Umbilical cord (tissue), 2 donors: ENCODE measurements at places on chromosomes 4 and X.
A peak's percentile ranks its signal among the peaks of the same experiment; 100 is the strongest.

DNA sequence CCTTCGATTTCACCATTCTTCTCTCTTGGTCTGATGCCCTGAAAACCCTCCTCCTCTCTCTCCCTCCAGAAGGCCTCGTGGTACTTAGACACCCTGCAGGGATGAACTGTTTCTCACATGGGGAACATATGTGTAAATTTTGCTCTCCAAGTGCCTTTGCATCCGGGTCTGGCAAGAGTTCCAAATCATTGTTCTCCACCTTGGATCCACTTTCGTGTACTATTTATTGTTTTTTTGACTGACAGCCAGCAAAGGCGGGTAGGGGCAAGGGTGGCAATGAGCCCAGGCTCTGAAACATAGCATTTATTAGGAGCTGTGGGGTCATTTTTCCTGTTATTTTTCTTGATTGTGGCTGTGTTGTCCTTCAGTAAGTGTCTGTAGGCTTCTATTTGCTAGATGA lies 81.7 kb downstream of the RTL5 start:
- DNase-seq = no peak

- no peak for DNase-seq
These were observed 24.9 kb upstream of the CLDN24 start for GRCh38 chr4:183347146-183347545.

DNA sequence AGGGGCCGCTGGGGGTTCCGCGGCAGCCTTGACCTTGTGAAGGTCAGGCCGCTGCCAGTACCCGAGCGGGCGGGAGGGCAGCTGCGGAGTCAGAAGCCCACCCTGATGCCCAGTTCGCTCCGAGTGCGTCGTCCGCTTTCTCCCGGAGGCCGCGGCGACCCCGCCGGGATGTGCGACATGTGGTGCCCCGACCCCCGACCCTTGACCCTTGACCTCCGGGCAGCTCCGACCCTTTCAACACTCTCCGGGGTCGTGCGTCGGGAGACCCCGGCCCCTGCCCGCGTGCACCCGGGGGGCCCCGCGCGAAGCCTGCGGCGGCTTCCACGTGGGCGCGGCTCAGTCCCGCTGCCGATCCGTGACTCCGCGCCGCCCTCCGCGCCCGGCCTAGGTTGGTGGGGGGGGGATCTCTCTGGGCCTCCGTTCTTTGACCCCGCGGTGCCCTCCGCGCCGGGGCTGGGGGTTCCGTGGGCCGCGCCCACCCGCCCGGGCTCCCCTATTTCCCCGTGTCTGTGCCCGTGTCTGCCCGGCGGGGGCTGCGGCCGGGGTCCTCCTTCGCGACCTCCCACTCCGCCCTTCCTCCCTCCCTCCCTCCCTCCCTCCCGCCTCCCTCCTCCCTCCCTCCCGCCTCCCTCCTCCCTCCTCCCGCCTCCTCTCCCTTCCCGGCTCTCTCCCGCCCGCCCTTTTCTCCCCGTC lies 609 bp upstream of the SLC25A6 start:
- peak; percentile 80 for DNase-seq

- DNase-seq = no peak
These were observed 15.4 kb downstream of the SMIM10 start for GRCh38 chrX:135006187-135006586.

- no peak for DNase-seq
These were observed 49.1 kb downstream of the SH3RF1 start for GRCh38 chr4:169221662-169222061.

GRCh38 chrX:95622200-95622599 lies 1062.4 kb upstream of the DIAPH2 start:
- DNase-seq = no peak

GRCh38 chrX:153321381-153322124 lies at the start of gene PNMA6F:
Gene PNMA6F, minus strand, starts transcription at chrX:153321767. Its CDS starts 1,093 bp downstream, at chrX:153320674.
- DNase-seq = no peak

DNA sequence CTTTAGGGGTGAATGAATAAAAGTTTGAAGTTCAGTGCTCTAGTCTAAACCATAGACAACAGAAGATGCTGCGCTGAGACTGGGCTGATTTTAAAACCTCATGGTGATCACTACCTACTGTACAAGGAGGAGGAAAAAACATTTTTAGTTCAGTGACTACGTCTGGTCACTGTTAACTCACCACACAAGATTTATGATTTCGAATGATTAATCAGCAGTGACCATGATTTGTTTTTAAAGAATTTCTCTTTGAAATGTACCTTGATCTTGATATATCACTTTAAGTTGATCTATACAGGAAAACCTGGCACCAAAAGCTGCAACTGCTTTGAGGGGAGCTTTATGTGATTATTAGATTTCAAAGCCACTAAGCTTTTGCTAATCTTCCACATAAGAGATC lies 286.3 kb downstream of the PDGFC start:
- no peak for DNase-seq

DNA sequence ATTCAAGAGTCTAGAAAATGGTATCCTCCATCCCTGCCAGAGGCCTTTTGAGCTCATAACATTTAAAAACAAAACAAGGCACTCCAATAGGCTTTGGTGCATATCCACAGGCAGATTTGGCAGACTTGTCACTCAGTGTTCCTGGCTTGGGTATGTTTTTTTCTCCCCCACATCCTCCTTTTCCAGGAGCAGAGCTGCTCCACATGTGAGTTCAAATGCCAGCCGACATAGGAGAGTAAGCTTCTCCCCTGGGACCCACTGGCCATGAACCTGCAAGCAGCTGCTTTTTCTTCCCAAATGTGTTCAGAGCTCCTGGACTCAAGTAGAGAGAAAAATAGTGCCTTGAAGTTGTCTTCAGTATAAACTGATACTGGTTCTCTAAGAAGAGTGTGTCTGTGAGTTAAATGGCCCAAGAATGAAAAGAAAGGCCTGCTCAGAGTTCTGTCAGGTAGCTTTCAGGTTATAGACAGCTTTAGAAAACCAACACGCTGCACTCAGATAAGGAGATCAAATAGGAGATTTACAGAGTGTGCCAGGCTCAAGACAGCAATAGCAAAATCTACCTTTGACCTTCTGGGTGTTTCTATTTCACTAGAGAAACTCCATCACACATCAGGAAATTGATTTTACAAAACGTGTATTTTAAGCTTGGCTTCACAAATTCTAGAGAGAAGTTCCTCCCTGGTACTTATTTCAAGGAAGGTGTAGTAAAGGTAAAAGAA lies 162.5 kb upstream of the GALNT7 start:
- DNase-seq = no peak

DNA sequence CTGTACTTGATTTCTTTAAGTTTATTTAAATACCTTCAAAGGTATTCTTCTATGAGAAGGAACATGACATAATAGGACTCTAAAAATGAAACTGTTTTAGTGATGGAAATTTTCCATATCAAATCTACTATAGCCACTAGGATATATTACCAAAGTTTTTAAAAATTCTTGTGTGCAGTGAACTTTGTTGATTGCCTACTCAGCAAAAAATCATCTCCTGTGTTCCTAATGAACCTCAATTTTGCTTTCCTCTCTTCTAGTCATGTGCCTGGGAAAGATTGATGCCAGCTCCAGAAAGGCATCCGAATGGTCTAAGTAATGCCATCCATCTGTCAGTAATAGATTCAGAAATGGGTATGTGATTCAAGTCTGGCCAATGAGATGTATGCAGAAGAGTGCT lies 111.1 kb downstream of the ANXA3 start:
- no peak for DNase-seq

- DNase-seq = no peak
These were observed 132.5 kb upstream of the FMR1 start for GRCh38 chrX:147779173-147779572.

GRCh38 chr4:78766026-78766425 lies 10.1 kb upstream of the BMP2K start:
- DNase-seq = peak; percentile 79

- DNase-seq = no peak
These were observed 356.0 kb upstream of the RASGEF1B start for GRCh38 chr4:81827577-81828202.

GRCh38 chr4:22485737-22486136 lies 30.1 kb downstream of the ADGRA3 start:
- DNase-seq = no peak

DNA sequence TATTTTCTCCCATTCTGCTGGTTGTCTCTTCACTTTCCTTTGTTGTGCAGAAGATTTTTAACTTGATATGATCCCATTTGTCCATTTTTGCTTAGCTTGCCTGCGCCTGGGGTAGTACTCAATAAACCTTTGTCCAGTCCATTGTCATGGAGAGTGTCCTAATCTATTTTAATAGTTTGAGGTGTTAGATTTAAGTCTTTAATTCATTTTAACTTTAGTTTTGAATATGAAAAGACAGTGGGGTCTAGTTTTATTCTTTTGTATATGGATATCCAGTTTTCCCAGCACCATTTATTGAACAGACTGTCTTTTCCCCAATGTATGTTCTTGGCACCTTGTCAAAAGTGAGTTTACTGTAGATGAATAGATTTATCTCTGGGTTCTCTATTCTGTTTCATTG lies 76.0 kb upstream of the ITM2A start:
- DNase-seq = no peak
